Suppressor macrophage treated with lipopolysaccharide for 1 hour (primary cell): ENCODE measurements at places on chromosomes 7 and 10.

DNA sequence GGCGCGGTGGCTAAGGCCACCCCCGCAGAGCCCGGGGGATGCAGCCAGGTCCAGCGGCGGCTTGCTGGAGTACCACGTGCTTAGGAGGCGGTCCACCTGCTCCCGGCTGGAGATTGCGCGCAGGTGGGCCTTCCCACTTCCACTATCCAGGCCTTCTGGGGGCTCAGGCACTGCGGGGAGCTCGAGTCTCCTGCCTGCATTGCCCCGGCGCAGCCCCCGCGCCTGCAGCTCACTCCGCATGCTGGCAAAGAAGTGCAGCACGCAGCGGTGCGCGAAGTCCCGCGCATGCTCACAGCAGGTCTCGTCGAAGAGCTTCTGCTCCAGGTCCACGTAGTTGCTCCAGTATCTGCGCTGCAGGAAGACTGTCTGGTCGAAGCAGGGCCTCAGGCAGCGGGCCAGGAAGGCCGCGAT lies 5.8 kb downstream of the CALHM3 start:
- no peak for DNase-seq

GRCh38 chr10:30037620-30038336 lies 21.6 kb downstream of the JCAD start:
- DNase-seq: no peak

GRCh38 chr10:63633677-63634487 lies 112.7 kb downstream of the REEP3 start:
- peak; percentile 41 for DNase-seq

GRCh38 chr7:137592232-137592896 lies 248.8 kb upstream of the PTN start:
- DNase-seq: peak; percentile 60

DNA sequence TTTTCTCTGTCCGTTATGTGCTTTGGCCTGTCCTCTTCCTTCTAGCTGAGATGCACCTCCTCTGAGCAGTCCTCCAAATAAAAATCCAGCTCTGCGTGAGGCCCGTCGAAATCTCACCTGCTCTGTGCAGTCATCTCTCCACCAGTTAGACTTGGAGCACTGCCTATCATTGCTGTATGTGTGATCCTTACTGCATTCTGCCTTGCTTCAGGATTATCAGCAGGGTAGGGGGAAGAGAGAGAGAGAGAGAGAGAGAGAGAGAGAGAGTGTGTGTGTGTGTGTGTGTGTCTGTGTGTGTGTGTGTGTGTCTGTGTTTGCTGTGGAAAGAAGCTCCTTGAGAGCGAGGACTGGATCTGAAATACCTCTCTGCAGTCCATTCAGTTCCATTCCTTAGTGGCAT lies 129.4 kb downstream of the CCNY start:
- no peak for DNase-seq

GRCh38 chr10:33412241-33412640 lies 77.8 kb upstream of the NRP1 start:
- DNase-seq: no peak

GRCh38 chr10:86300399-86300925 lies 66.1 kb downstream of the GRID1 start:
- DNase-seq: no peak

DNA sequence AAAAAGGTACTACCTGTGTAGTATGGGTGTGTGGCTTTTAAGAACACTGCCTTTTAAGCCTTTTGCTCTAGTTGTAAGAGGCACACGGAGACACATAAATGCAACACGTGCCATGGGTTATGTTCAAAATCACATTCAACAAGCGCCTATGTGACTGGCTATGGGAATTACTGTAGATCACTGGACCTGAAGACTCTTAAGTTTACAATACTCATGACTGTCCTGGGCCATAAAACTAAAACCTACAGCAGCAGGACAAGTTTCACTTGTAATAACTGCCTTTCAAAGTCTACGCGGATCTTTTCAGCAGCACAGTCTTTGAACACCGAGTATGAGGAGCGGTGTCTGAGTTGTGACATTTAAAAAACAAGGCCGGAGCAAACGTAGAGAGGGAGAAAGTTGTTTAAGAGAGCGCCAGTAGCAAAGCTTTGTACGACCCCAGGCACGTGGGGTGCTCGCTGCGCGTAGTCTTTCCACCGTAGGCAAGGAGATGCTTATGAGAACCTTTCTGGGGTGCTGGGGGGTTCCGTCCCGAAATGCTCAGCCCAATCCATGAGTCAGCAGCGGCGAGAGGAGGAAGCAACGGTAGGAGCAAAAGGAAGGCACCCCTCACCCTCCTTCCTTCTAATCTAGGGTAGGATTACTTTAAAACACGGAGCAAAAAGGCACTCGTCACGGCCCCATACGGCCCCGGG lies 662 bp downstream of the DNAJC2 start:
- peak; percentile 46 for DNase-seq

DNA sequence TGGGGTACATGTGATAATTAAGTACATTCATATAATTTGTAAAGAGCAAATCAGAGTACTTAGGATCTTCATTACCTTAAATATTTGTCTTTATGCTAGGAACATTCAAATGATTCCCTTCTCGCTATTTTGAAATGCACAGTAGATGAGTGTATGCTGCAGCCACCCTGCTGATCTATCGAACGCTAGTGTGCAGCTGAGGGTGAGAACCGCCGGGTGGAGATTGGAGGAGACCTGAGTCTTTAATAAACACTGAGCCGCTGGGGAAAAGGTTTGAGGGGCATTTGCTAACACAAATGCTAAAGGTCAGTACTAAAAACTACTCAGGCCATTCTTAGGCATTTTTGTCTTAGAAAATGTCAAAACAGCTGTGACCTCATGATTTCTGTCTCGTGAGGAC lies 148.0 kb downstream of the DPP6 start:
- no peak for DNase-seq

DNA sequence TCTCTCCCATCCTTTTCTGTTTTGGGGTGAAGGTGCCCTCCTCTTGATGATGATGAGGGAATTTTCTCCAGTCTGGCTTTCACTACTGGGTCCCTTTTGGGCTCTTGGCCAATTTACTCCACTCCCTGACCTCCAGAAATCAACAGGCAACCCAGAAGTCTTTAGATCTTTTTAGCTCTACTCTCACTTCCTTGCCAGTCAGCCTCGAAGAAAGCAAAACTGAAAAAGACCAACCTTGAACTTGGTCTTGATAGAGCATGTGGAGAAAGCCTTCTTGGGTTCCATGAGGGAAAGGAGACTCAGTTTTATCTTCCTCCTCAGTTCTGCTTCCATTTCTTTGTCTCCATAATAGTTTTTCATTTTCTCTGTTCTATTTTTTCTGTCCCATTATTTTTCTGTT lies 91.4 kb upstream of the NPVF start:
- no peak for DNase-seq

GRCh38 chr7:121279060-121279620 lies 49.7 kb upstream of the WNT16 start:
- no peak for DNase-seq

GRCh38 chr10:63619426-63619825 lies 98.2 kb downstream of the REEP3 start:
- DNase-seq: no peak

DNA sequence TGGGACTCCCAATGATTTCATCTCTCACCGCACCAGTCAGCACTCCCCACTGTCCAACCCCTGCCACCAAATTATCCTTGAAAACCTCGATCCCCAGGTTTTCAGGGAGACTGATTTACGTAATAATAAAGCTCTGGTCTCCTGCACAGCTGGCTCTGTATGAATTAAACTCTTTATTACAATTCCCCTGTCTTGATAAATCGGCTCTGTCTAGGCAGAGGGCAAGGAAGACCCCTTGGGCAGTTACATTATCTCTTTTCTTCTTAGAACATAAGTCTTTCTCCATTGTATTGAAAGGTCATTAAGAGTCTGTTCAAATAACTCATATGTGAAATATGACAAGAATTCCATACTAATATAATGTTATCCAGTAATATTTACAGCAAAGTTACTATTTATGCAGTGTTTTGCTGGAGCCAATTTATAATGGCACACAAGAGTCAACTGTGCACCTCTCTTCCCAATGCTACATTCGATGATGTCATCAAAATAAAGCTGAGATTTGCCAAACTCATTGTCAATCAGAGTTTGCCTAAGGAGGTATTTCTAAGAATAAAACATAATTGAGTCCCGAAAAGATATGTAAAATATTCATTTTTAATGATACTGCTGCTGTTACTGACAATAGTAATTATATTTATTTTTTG lies 1297.2 kb upstream of the LRRTM3 start:
- no peak for DNase-seq

GRCh38 chr7:66669088-66669487 lies 40.4 kb downstream of the KCTD7 start:
- no peak for DNase-seq

DNA sequence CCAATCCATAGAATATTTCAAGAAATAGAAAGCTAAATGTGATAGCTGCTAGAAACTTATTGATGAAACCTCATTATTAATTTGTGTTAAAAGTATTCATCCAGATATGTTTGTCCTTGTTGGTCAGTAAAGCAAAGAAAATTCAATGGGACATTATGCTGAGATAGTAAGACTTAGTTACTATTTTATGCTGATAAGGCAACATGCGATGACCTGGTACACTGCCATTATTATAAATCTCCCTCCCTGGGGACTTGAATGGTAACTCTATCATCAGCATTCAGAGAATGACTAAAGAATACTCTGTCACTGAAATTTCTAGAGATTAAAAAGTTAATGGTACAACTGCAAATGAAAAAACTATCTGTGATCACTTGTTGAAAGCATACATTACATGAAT lies 54.9 kb downstream of the ARHGAP12 start:
- DNase-seq: no peak

DNA sequence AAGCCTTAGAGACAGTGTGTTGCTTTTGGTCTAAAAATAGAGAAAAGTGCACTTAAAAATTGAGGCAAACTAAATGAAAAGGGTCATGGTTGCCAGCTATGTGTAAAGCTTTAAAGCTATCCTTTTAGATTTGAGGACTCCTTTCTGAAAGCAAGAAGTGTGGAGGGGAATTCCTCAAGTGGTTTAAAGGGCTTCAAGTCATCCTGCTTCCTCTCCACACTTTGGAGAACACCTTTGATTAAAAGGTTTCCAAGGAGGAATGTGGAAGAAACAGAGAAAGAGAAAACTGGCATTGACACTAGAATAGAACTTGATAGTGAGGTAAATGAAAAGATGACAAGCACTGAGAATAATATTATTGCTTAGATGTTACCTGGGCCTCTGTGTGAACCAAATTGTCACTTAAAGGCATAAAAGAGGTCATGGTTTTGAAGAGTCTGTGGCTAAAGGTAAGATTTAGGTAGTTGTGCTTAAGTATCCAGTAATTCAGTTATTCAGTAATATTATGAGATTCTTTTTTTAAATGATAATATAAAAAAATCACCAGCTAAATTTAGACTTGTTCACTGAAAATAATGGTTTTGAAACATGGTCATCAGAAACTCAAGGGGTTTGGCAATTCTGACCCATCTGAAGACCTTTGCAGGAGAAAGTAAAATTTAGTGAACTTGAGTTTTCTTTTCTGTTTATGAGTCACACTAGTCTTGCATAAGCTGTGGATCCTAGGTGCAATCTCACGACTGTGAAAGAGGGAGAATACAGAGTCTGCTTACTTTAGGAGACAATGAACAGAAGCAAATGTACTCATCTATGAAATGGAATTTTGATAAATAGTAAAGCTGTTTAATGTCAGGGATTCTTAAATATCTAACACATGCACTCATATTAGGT lies 466.0 kb downstream of the KIF20B start:
- DNase-seq: no peak

DNA sequence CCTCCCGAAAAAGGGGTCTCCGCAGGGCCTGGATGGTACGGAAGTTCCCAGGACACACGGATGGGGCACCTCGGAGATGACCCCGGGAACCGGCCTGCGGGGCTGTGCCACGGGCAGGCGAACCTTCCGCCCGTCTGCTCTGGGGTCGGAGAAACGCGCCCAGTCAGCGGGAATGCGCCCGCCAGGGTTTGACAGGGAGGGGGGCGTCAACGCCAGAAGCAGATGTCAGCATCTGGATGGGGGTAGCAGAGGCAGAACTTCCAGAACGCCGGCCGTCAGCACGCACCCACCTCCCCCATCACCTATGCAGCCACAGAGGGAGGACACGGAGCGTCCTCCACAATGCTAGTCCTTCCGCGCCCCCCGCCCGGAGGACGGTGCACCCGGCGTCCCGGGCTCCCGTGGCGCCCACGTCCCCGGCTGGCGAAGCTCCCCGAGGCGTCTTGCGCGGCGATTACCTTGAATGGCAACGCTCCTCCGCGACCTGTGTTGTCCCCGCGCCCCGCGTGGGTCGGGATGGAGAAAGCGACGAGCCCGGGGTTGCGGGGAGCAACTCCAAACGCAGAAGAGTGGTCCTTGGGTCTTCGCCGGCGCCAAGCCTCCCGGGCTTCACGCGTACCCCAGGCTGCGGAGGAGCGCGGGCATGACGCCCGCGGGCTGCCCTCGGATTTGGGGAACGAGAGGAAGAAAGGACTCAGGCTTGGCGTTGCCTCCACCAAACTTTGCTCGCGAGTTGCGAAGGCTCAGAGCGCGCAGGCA lies 561 bp downstream of the FGFR2 start:
- no peak for DNase-seq

- DNase-seq: no peak
Measured at GRCh38 chr10:132796846-132797245, 10.9 kb upstream of the NKX6-2 start.

- DNase-seq: no peak
Measured at GRCh38 chr7:1247527-1248041, 14.9 kb downstream of the UNCX start.

GRCh38 chr10:43174969-43175368 lies 36.7 kb downstream of the CSGALNACT2 start:
- DNase-seq: no peak

- DNase-seq: peak; percentile 54
Measured at GRCh38 chr7:102991077-102991539, 78.3 kb downstream of the LRRC17 start.

DNA sequence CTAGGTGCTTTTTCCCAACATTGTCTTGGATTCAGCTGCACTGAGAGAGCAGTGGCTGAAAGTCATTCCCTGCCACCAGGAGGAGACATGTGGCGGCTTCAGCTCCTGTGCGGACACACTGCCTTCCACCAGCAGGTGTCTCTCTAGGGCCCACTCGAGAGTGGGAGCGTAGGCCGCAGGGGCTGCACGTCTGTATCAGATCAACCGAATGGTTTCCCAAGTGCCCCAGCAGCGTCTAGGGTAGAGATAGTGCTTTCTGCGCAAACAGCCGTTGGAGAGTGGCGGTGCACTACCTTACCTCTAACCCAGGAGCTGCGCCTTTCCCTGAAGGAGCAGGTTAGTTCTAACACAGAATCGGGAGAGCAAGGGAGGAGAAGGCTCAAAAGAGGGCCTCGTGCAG lies 31.7 kb downstream of the PAPOLB start:
- peak; percentile 85 for DNase-seq

DNA sequence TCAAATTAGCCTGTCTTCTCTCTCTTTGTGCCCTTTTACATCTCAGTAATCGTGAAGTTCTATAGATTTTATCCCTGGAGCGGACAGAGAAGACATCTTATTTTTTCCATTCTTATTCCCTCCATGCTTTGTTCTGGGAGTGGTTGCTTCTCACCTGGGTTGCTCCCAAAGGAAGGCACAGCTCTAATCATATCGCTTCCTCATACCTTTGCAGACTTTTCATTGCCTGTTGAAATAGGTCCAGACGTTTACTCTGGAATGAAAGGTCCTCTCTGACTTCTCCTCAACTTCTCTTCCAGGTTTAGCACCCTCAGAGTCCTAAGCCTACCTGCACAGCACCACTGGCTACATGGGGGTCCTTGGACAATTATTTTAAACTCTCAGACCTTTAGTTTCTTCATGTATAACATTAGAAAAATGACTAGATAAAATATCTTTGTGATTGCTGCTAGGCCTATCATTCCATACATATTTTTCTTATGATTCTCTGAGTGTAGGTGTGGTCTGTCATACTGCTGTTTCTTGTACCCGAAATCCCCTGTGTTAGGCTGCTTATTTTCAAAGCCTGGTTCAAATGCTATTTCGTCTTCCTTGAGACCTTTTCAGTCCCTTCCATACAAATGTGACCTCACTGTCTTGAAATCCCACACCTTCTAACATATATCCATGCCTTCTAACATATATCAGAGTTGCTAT lies 418.1 kb downstream of the GFRA1 start:
- no peak for DNase-seq
